Upper lobe of left lung (tissue), 6 donors: ENCODE measurements at places on chromosomes 1 and 21. TPM values are rescaled to one million over a fixed set of nuclear protein-coding genes. Genes with fewer than 3 reads are reported as not detected.

DHRS3 gene
- 126 TPM for total RNA-seq

CD5L gene
- total RNA-seq = 4.6 TPM

- H3K36me3 ChIP-seq = no peaks in the 10 kb centered on the region
- no peak overlapping the region for H3K4me3 ChIP-seq
- DNase-seq = no peak
- H3K4me1 ChIP-seq = peaks cover 8% of the 10 kb centered on the region
- H3K27ac ChIP-seq = no peak overlapping the region
Observed at GRCh38 chr1:32903991-32904785, 3.0 kb upstream of the TMEM54 start.

DNA sequence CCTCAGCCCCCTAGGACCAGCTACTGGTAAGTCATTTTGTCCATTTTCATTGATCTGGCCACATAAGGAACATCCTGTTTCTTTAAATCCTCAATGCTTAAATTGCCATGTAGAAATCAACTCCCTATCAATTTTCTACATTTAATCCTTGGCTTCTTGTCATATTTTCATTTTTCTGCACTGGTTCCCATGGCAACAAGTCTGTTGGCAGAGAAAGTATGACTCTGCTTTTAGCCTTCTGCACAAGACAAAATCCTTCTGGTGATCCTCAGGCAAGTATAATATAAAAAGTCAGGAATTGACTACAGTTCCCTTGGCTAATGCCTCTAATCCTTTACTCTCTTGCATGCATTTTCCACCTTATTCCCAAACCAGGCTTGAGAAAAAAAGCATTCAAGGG lies 65.0 kb downstream of the LRRC40 start:
- no peaks in the 10 kb centered on the region for H3K27me3 ChIP-seq
- H3K27ac ChIP-seq = no peak overlapping the region
- H3K4me3 ChIP-seq = no peak overlapping the region
- H3K36me3 ChIP-seq = no peaks in the 10 kb centered on the region

THEM5 gene
- total RNA-seq = not detected

- H3K36me3 ChIP-seq = peaks cover 49% of the 10 kb centered on the region
- no peak overlapping the region for H3K4me3 ChIP-seq
- H3K4me1 ChIP-seq = peaks cover 10% of the 10 kb centered on the region
- H3K27ac ChIP-seq = no peak overlapping the region
- DNase-seq = no peak
Observed at GRCh38 chr1:153647346-153647714, 11.2 kb upstream of the SNAPIN start.

- no peaks in the 10 kb centered on the region for H3K27me3 ChIP-seq
- no peak overlapping the region for H3K4me3 ChIP-seq
- DNase-seq = no peak
- no peaks in the 10 kb centered on the region for H3K36me3 ChIP-seq
- H3K4me1 ChIP-seq = no peaks in the 10 kb centered on the region
Observed at GRCh38 chr1:190754666-190755065, 277.0 kb upstream of the BRINP3 start.

DNA sequence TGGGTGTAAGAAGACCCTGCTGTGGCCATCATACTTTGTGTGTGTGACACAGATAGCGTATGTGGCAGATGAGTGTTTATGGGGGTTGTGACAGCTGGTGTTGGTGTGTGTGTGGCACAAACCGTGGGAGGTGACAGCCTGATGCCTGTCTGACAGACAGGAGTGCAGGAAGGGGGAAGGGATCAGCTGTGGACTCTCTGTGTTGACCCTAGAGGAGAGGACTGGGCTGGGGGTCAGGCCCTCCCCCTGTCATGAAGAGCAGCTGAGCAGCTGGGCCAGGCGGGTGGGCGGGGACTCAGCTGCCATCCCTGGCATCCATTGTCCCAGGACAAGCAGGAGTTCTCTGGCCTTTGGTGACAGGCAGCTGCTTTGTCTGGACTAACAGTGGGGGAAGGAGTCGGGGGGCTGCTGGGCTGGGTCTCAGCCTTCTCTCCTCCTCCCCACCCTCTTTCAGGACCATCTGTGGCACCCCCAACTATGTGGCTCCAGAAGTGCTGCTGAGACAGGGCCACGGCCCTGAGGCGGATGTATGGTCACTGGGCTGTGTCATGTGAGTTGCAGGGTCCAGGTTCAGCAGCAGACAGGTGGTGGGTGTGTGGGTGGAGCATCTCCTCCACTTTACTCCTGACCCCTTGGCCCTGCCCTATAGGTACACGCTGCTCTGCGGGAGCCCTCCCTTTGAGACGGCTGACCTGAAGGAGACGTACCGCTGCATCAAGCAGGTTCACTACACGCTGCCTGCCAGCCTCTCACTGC lies 2.3 kb downstream of the PLK3 start:
- DNase-seq = no peak
- peaks cover 44% of the 10 kb centered on the region for H3K36me3 ChIP-seq
- H3K4me1 ChIP-seq = peaks cover 62% of the 10 kb centered on the region
- no peak overlapping the region for H3K4me3 ChIP-seq
- H3K27me3 ChIP-seq = no peaks in the 10 kb centered on the region

- H3K27me3 ChIP-seq = no peaks in the 10 kb centered on the region
- peaks cover 29% of the 10 kb centered on the region for H3K4me1 ChIP-seq
- H3K36me3 ChIP-seq = no peaks in the 10 kb centered on the region
- no peak for DNase-seq
Observed at GRCh38 chr1:201886103-201886885, 2.4 kb upstream of the SHISA4 start.

DNA sequence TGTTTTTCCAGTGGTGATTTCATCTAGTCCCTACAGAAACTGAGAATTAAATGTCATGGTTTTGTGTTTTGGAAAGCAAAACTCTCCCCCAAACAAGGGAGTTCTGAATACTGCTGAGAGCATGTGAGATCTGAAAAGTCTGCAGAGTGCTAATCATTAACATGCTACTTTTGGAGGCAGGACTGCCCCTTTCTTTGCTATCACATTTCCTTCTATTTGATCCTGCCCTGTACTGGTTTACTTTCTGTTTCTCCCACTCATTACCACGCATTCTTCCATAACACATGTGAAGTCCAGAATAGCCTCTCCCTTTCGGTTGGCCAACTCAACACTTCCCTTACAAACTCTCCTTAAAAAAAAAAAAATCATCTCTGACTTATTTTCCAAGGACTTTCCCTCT lies 63.6 kb downstream of the GADD45A start:
- H3K36me3 ChIP-seq = no peaks in the 10 kb centered on the region
- H3K27ac ChIP-seq = peak overlapping the region; percentile 65
- DNase-seq = no peak
- no peaks in the 10 kb centered on the region for H3K27me3 ChIP-seq
- H3K4me3 ChIP-seq = no peak overlapping the region
- H3K4me1 ChIP-seq = peaks cover 30% of the 10 kb centered on the region

TTC3 gene
- total RNA-seq = 162 TPM

SH2D1B gene
- total RNA-seq = 1.1 TPM

RERE gene
- 149 TPM for total RNA-seq

SMYD2 gene
- 36.1 TPM for total RNA-seq

GRCh38 chr1:83543222-83543973 lies 455.5 kb downstream of the TTLL7 start:
- H3K4me3 ChIP-seq = no peak overlapping the region
- no peaks in the 10 kb centered on the region for H3K4me1 ChIP-seq
- no peaks in the 10 kb centered on the region for H3K27me3 ChIP-seq
- DNase-seq = no peak
- no peaks in the 10 kb centered on the region for H3K36me3 ChIP-seq

RAB25 gene
- 58.7 TPM for total RNA-seq

- no peaks in the 10 kb centered on the region for H3K36me3 ChIP-seq
- H3K4me1 ChIP-seq = peaks cover 7% of the 10 kb centered on the region
- H3K27ac ChIP-seq = peak overlapping the region; percentile 83
- no peaks in the 10 kb centered on the region for H3K27me3 ChIP-seq
- DNase-seq = no peak
- no peak overlapping the region for H3K4me3 ChIP-seq
Observed at GRCh38 chr1:150762552-150762951, 3.0 kb downstream of the CTSS start.

DNA sequence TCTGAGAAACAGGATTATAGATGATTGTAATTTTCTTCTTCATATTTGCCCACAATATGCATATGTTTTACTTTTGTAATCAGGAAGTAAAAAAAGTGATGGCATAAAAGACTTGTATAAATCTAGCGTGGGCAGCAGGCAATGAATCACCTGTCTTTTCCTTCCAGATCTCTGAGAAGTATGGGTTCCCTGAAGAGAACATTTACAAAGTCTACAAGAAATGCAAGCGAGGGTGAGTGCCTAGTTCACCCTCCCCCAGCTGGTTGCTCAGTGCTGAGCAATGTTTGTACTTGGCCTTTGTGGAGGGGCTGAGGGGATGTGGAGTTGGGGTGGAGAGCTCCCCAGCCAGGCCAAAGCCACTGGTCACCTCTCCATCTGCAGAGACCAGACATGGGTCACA lies 30.7 kb downstream of the GRHL3 start:
- H3K36me3 ChIP-seq = no peaks in the 10 kb centered on the region
- no peak overlapping the region for H3K4me3 ChIP-seq
- no peak for DNase-seq
- no peaks in the 10 kb centered on the region for H3K4me1 ChIP-seq
- H3K27ac ChIP-seq = no peak overlapping the region
- no peaks in the 10 kb centered on the region for H3K27me3 ChIP-seq

ENO1 gene
- total RNA-seq = 1,187 TPM

ST6GALNAC5 gene
- 18.9 TPM for total RNA-seq

DDAH1 gene
- total RNA-seq = 24.1 TPM

DNA sequence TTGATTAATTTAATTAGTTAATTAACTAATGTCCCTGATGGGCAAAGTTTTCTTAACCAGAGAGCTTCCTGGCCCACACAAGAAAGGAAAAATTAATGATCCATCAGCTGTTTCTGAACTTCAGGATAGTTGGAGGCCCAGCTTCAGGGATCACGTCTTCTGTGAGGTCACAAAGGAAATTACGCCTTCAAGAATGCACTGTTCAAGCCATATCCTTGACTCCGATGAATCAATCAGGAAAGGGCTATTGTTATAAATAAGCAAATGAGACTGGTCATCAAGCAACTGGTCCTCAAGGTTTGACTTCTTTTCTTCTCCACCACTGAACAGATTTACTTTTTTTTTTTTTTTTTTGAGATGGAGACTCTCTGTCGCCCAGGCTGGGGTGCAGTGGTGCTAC lies 40.6 kb downstream of the TCP10L start:
- H3K4me3 ChIP-seq = no peak overlapping the region
- no peaks in the 10 kb centered on the region for H3K27me3 ChIP-seq
- no peak for DNase-seq
- H3K27ac ChIP-seq = no peak overlapping the region
- no peaks in the 10 kb centered on the region for H3K36me3 ChIP-seq

- no peaks in the 10 kb centered on the region for H3K36me3 ChIP-seq
- DNase-seq = no peak
- no peaks in the 10 kb centered on the region for H3K27me3 ChIP-seq
- no peaks in the 10 kb centered on the region for H3K4me1 ChIP-seq
- H3K4me3 ChIP-seq = no peak within 1 kb of the TSS
Observed at GRCh38 chr1:109687641-109688499, at the start of gene GSTM1. Gene GSTM1 (plus strand): TSS chr1:109687817. CDS start chr1:109687874, 57 bp downstream.

DNA sequence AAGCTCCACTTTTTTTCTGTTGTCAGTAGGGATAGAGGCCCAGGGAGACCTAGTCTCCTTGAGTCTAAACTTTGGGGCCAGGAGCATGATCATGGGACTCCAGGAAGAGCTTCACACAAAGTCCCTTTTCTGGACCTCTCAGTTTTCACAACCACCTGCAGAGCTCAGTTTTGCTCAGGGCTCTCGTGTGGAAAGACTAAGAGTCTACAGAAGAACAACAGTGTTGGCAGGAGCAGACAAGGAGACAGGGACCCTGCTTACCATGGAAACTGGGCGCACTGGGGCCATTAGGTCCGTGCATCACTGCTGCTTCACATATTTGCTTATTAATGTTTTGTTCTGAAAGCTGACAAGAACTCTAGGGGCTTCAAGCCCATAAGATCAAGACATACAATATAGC lies 63.9 kb upstream of the HSD17B7 start:
- no peak for DNase-seq
- no peaks in the 10 kb centered on the region for H3K27me3 ChIP-seq
- H3K36me3 ChIP-seq = no peaks in the 10 kb centered on the region
- H3K27ac ChIP-seq = no peak overlapping the region
- no peaks in the 10 kb centered on the region for H3K4me1 ChIP-seq

VHLL gene
- total RNA-seq = not detected

DNA sequence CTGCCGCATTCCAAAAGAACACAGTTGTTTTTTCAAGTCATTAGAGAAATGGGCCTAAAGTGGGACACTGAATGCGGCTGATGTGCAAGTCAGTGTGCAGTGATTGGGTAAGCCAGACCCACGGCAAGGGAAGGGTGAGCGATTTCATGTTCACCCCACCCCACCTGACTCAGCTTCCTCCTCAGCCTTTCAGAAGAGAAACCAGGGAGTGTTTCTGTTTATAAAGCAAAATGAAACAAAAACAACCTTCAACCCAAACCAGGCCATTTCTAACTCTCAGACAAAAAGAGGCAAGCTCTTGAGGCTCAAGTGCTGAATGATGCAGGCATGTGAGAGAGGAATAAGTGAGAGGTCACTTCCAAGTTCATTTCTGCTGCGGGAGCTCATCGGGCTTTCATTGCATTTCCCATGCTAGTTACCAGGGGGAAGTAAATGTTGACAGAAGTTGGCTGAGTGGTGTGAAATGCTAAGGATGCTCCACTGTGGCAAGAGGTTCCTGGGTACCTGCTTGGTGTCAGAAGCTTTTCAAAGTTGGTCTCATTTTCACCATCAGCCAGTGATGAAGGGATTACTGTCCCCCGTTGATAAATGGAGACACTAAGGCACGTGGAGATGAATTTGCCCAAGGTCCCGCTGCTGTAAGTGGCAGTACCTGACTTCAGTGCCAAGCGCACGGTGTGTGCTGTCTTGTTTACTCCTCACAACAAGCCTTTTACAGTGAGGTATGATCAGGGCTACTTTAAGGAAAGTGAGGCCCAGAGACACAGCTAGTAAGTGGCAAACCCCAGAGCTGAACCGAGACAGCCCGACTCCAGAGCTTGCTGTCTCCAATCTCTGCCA lies 29.1 kb downstream of the STPG1 start:
- no peaks in the 10 kb centered on the region for H3K36me3 ChIP-seq
- H3K4me3 ChIP-seq = peak overlapping the region; percentile 7
- no peak for DNase-seq
- H3K27ac ChIP-seq = peak overlapping the region; percentile 37
- no peaks in the 10 kb centered on the region for H3K27me3 ChIP-seq
- H3K4me1 ChIP-seq = peaks cover 27% of the 10 kb centered on the region

- H3K36me3 ChIP-seq = no peaks in the 10 kb centered on the region
- no peak overlapping the region for H3K27ac ChIP-seq
- H3K4me3 ChIP-seq = no peak overlapping the region
Observed at GRCh38 chr1:80064524-80064923, 1058.0 kb upstream of the ADGRL4 start.

- H3K4me3 ChIP-seq = no peak overlapping the region
- H3K4me1 ChIP-seq = no peaks in the 10 kb centered on the region
- DNase-seq = no peak
- H3K36me3 ChIP-seq = no peaks in the 10 kb centered on the region
Observed at GRCh38 chr1:7224081-7224534, 438.9 kb downstream of the CAMTA1 start.

TCEA3 gene
- total RNA-seq = 141 TPM

DNA sequence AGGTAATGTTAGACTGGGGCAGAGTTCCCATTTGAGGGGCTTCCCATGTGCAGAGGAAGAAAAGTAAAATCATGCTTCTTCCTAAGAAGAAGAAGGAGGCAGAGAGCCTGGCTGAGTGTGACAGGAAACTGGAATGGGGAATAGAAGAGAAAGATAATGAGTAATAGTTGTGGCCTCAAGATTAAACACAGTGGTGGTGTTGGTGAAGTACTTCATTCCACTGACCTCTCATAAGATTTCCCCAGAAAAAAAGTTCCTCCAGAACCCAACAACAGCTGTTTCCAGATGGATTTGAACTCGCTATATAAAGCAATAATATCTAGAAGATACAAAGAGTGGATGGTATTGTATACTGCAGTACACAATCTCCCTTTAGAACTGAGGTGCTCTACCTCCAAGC lies 13.0 kb downstream of the RGS1 start:
- H3K4me1 ChIP-seq = no peaks in the 10 kb centered on the region
- no peaks in the 10 kb centered on the region for H3K27me3 ChIP-seq
- DNase-seq = no peak
- no peak overlapping the region for H3K27ac ChIP-seq
- no peaks in the 10 kb centered on the region for H3K36me3 ChIP-seq
